Bronchial epithelial cell (primary cell): ENCODE measurements at places on chromosomes 6 and 20.
A peak's percentile ranks its signal among the peaks of the same experiment; 100 is the strongest.

DNA sequence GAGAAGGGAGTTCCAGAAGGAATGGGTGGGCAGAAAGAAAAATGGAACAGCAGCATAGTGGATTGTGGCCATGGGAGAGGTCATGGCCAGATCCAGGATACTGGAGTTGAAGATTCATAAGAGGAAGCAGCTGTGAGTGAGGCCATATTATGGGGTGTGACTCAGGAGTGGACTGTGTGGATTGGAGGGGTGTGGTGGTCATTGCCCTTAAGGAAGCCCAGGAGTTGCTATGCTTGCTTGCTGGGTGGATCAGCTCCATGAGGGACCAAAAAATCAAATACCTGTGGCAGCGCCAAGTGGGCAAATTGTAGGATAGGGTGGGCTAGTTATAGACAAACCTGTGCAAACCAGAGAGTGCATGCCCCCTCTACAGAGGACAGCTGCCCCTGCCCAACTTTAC is 18.3 kb downstream of the LRRC1 start:
- DNase-seq: peak; percentile 55

DNA sequence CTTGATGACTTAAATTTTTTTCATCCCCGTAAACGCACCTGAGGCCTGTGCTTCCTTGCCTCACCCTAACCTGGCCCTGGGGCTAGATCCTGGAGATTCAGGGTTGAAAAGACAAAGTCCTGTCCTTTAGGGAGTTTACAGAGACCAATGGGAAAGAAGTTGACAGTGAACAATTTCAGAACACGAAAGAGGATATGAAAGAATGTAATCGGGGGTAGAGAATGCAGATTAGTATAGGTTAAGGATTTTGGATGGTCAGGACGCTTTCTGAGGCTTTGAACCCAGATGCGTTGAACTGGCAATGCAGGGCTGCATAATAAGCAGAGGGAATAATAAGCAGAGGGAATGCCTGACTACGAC is 1.7 kb upstream of the FBXO5 start:
- DNase-seq: no peak

GRCh38 chr6:91633374-91634111 is 1046.7 kb upstream of the MAP3K7 start:
- peak; percentile 4 for DNase-seq

DNA sequence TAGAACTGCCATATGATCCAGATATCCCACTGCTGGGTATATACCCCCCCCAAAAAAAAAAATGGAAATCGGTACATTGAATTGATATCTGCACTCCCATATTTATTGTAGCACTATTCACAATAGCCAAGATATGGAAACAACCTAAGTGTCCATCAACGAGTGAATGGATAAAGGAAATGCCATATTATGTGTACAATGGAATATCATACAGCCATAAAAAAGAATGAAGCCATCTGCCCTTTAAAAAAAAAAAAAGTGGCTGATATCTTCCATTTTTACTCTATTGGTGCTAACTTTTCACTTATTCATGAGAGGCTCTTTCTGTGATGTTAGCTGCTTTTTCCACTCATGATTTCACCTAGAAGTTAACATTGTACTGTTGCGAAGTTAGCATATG is 156.5 kb downstream of the REV3L start:
- no peak for DNase-seq

- DNase-seq: no peak
These were observed 17.2 kb upstream of the HCK start for GRCh38 chr20:32034581-32035425.

GRCh38 chr6:123520217-123520616 is 116.5 kb downstream of the TRDN start:
- no peak for DNase-seq

DNA sequence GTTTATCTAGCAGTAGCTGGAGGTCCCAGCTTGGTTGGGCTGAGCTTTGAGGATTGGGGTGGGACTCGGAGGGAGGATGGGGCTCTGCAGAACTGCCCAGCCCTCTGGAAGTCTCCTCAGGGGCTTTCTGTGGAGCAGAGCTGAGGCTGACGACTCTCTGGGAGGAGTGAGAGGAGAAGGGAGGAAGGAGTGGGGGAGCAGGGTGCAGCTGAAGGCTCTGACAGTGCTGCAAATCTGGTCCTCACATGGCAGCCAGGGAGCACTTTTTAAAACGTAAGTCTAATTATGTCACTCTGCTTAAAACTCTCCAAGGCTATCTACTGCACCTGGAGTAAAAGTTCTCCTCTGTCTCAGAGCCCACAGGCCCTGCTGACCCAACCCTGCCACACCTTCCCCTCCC is 32.4 kb downstream of the GRM4 start:
- DNase-seq: no peak

DNA sequence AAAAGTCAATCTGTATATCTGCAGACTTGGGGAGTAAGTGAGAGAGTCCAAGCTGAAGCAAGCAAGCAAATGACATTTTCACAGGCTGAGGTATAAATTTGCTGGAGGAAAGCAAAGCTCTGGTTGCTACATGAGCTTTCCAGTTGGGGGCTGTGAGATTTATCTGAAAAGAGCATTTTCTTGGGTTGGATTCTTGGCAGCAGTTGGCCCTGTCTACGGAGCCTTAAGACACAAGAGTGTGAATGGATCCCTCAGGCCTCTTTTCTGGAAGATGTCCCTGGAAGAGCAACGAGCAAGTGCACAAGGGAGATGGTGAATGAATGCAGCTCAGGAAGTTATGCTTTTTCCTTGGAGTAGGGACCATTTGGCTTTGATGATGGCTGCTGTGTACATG is 30.8 kb downstream of the ISM1 start:
- no peak for DNase-seq

DNA sequence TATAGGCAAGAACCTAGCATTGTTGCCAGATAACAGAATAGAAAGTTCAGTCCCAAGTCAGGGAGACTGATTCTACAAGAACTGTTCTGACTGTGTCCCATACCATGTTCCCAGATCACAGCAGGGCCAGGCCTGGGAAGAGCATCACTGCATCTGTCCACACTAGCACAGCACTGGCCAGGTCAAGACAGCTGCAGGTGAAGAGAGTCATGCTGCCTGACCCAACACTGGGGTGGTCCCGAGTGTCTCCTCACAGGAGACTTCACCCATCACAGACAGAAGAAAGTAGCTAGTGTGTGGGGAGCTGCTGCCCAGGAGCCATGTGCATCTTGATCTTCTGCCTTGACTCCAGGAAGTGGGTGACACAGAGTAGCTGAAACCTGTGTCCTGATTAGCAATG is 1.3 kb upstream of the CST9L start:
- DNase-seq: no peak

DNA sequence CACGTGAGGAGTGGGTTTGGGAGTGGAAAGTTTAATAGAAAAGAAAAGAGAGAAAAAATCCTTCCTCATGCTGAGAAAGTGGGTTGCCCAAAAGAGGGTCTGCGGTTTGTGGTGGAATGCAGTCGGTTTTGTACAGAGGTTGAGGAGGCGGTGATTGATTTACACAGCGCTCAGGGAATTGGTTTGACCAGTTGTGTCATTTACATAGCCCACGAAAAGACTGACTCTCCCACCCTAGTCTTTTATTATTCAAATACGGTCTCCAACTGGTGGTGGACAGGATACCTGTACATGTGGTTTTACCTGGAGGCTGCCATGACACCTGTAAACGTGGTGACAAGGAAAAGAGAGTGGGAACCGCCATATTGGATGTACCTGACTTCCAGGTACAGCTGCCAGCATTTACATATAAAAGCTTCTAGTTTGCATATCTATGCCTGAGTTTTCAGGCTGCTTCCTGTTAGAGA is 42.1 kb downstream of the HLA-DPB1 start:
- DNase-seq: no peak

GRCh38 chr6:20260360-20260759 is 48.1 kb upstream of the MBOAT1 start:
- DNase-seq: no peak

DNA sequence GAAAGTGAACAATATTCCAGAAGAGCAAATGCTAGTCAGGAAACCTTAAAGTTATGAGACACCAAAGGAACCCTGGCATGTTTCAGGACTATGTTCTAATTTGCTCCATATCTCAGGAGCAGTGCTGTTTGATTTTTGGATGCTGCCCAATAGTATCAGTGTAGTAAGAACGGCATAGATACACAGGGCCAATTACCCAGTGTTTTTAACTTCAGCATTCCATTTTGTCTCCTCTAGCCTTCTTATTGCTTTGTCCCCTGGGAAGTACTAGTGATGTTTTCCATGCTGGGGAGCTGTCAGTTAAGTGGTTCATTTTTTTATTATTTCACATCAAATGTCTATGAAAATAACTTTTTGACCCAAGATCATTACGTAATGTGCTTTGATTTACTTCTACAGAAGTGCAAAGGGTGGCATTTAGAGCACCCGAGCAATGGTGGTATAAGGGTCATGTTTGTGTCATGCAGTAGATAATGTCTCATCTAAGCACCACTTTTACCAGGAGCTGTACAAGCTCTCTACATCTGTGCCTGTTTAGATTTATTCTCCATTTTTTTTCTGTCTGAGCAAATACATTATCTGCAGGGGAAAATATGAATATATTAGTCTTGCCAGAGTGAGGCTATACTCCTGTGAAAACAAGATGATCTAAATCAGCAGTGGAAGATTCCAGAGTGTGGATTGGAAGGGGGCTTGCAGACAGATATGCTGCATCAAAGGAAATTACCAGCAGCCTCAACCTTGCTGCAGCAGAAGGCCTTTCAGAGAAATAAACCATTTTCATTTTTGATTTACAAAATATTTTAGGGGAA is 198.8 kb upstream of the OPRM1 start:
- no peak for DNase-seq

DNA sequence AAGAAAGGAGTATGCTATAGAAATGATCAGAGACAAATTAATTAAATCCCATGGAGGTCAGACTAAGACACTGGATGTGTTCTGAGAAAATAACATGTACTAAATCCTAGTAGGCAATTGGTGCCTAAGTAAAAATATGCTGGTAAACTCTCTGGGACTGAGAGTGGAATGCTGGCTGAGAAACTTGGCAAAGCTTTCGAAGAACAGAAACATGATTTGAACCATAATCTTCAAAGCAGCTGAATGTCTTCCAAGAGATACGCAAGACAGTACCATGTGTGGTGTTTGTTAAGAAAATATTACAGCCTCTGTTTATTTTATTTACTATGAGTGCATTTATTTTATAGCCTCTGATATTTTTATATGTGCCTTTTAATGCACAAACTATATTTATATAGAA is 55.2 kb downstream of the EFHC1 start:
- no peak for DNase-seq

GRCh38 chr6:157124485-157125254 is 198.6 kb downstream of the TMEM242 start:
- DNase-seq: peak; percentile 21

- no peak for DNase-seq
These were observed 26.2 kb downstream of the E2F3 start for GRCh38 chr6:20427856-20428255.

DNA sequence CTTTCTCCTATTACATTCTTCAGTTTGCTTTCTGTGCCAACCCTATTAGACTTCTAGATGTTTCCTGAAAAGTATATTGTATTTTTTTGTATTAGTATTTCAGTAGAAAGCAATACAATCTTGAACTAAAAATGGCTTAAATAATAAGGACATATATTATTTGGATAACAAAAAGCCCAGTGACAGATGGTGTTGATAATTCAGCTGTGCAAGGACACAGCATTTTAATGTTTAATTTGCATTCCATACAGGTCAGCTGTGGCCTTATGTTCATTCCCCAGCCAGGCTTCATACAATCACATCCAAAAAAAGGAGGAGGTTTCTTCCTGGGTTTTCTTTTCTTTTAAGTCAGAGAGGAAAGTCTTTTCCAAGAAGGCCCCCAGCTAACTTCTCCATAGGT is 236.9 kb downstream of the CD109 start:
- no peak for DNase-seq

GRCh38 chr6:150142670-150143515 is at the start of gene PPP1R14C:
Gene PPP1R14C, plus strand, starts transcription at chr6:150143044. Its CDS starts 149 bp downstream, at chr6:150143193.
- DNase-seq: peak; percentile 54

DNA sequence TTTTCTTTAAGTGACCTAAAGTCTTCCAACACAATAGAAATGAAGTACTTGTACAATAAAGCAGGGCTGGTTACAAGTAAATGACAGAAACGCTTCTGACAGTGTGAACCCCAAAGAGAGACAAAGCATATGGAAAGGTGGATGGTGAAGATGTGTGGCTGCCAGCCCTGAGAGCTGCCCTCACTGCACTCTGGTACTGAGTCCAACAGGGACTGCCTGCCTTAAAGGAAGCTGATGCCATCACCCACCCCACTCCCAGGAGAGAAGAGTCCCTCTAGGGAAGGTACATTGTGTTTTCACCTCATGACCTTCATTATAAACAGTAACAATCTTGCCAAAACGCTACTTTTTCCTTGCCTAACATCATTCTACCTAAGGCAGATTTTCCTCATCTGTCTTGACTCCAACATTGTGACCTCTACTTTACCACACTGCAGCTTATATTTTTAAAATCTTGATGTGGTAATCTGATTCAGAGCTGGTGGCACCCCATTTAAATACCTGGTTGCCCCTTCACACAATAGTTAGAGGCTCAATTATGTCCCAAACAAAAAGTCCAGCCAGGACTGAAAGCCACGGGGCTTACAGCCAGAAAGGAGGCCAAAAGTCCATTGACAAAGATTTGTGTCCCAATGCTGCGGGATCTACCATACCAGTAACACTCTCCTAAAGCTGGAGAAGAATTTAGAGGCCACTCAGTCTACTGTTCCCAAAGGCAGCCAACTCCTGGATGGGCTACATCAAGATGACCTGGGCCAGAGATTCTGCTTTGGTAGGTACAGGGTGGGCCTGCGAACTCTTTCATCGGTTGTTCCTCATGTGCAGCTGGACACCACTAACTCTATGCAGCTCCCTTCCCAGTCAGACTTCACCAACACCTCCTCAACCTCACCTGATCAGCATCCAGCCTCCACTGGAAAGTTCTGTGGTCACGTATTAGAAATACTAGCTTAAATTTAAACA is 4.4 kb downstream of the APMAP start:
- DNase-seq: no peak

DNA sequence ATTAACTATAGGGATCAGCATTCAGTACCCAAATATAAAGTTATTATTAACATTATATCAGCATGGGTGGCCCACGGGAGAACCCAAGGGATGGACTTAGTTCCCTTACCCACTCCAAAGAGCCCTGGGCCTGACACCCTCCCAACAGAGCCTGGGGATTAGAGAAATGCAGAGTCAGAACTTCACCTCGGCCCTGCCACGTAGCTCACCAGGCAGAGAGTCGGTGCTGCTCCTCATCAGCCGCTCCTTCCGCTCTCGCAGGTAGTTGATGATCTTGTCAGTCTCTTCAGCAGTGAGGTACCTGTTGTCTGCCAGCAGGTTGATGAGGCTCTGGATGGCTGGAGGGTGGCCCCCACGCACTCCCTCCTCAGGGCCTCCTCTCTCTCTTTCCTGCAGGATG is 26.6 kb downstream of the NCOA5 start:
- DNase-seq: no peak

- DNase-seq: no peak
These were observed 22.4 kb downstream of the DLL1 start for GRCh38 chr6:170268216-170269129.

DNA sequence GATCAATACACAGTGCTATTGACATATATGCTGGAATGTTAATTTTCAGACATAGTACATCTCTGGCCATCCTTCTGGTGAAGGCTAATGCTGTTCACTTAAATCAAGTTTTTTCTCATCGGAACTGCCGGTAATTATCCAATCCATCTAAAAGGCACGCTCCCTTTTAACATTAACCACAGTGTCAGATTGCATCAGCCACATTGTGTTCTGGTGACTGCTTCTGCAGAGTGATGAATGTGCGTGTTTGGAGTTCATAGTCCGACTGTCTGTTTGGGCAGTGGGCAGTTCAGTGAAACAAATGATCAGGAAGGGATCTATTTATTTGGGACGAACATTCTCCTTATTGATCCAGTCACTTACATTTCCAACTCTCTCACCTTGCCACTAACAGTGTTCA is 49.5 kb downstream of the SOBP start:
- DNase-seq: peak; percentile 38
